ENCODE measurements at places on chromosomes 6 and 20.
A peak's percentile ranks its signal among the peaks of the same experiment; 100 is the strongest.

- H3K4me1 ChIP-seq: peaks cover 38% of the 10 kb centered on the region
- no peak for DNase-seq
- no peaks in the 10 kb centered on the region for H3K36me3 ChIP-seq
- H3K27ac ChIP-seq: peak overlapping the region; percentile 6
- no peaks in the 10 kb centered on the region for H3K27me3 ChIP-seq
Observed at GRCh38 chr6:14747881-14748520, 497.9 kb upstream of the JARID2 start.

- no peaks in the 10 kb centered on the region for H3K36me3 ChIP-seq
- DNase-seq: no peak
Observed at GRCh38 chr20:54152227-54153040, 21.4 kb downstream of the CYP24A1 start.

DNA sequence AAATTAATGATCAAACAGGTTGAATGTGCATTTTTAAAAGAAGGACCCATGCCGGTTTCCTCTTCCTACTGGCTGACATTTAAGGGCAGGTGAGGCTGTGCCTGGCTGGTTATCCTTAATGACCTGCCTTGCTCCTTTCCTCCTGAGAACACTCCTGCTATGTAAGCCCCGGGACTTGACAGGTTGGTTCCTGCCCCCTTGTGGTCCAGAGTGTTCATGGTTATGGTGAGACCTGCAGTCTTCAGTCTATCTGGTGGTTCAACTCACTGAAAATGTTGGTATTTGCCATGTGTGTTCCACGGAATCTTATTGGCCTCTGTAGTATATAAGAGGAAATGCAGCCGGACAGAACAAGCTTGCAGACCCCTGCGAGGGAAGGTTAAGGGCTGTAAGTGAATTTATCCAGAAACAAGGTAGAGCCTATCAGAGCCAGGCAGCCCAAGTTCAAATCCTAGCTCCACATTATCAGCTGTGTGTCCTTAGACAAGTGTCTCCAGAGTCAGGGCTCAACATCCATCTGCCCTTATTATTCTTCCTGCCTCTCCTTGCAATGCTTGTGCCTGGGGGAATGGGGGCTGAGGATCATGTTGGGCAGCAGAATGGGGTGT is 5.2 kb upstream of the BPIFA3 start:
- no peak overlapping the region for H3K27ac ChIP-seq
- H3K4me1 ChIP-seq: no peaks in the 10 kb centered on the region
- peaks cover 33% of the 10 kb centered on the region for H3K27me3 ChIP-seq
- peak; percentile 51 for DNase-seq

GRCh38 chr20:32483351-32484224 is 101.5 kb downstream of the NOL4L start:
- H3K4me1 ChIP-seq: peaks cover 23% of the 10 kb centered on the region
- no peaks in the 10 kb centered on the region for H3K27me3 ChIP-seq
- peak overlapping the region; percentile 68 for H3K4me3 ChIP-seq
- peak; percentile 45 for DNase-seq
- H3K27ac ChIP-seq: no peak overlapping the region
- peaks cover 17% of the 10 kb centered on the region for H3K36me3 ChIP-seq

DNA sequence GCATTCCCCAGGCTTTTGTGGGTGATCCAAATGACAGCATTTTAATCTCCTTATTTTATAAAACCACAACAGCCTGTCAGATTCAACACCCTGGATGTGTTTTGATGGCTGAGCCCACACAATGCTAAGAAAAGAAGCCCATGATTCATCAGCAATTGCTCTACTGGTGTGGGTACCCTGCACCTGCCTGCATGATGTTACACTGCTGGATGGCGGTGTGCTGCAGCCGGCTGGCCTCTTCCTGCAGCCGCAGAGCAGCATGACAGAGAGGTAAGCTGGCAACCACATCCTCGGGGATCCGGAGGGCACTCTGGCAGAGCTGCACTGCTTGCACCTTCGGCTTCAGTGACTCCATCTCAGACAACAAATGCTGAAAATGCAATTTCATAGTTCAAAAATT is 327.5 kb downstream of the SYNE1 start:
- DNase-seq: peak; percentile 85
- peaks cover 3% of the 10 kb centered on the region for H3K27me3 ChIP-seq
